Activated naive CD4-positive, alpha-beta T cell treated with Interleukin-2 at 50 U/mL for 16 hours (primary cell): ENCODE measurements at places on chromosomes 12 and 14.

- no peak for DNase-seq
Observed at GRCh38 chr14:104034976-104035699, 50.4 kb upstream of the ASPG start.

DNA sequence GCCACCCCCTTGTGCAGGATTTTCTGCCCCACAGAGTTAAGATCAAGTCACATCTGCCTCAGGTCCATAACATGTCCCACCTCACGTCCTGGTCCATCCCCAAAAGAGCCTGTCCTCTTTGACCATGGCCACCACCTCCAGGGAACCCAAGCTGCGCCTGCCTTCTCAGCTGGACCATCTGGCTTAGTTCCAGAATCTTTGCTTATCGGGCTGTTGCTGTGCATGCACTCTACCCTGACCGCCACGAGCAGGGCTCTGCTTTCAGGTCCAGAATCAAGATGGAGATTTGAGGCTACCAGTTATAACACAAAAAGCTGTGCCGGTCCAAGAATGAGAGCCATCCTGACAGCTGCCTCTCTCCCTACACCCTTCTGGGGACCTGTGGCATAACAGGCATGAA, 326.7 kb downstream of the DPF3 start:
- DNase-seq = no peak

DNA sequence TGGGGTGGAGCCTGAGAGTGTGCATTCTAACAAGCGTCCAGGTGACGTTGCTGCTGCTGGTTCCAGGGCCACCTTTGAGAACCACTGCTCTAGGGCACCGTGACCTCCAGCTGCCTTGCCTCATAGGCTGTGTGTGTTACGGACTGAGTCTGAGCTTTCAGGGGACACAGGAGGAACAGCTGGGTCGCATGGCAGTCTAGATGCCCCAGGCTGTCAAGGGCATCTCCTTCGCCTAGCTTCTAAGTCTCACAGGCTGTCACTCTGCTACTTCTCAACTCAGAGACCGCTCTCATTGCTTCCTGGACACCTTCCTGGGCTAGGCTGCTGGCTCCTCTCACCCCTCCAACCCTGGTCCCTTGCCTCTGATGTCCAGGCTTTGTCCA, 965 bp downstream of the KRT73 start:
- DNase-seq = no peak

GRCh38 chr12:119154435-119154818, 24.3 kb upstream of the HSPB8 start:
- DNase-seq = no peak

- DNase-seq = peak; percentile 26
Observed at GRCh38 chr12:4809013-4809448, 88.8 kb downstream of the GALNT8 start.

- DNase-seq = peak; percentile 47
Observed at GRCh38 chr12:109264095-109264942, 44.8 kb downstream of the FOXN4 start.

DNA sequence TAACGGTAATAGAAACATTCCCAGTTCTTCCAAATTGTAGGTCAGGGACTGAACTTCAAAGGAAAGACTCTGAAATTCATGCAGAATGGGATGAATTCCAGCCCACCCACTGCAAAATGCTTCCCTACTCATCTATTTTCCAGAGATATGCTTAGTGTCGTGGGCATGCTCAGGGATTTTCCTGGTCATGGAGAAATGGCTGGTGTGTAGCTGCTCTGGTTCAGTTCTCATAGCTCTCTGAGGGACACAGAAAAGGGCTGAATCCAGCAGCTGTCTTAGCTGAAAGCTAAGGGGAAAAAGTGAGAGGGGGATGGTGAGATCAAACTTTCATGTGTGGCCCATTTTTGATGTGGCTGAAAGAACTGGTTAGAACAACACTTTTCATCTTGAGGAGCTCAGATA, 72.9 kb upstream of the KRAS start:
- DNase-seq = no peak

DNA sequence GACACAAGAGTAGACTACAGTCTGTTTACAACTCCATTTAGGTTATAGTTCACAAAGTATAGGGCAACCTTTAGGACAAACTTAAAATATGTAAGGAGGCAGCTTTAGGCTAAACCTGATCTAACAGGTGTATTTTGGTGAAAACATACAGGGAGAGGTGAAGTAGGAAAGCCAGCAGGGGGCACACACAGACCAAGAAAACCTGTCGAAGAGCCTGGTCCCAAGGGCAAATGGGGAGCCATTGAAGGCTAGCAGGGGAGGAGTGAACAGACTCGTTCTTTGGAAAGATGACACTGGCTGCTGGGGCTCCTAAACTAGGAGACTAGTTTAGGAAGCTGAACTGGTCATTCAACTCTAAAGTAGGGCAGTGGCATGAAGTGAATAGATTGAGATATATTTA, 138.8 kb upstream of the WSCD2 start:
- peak; percentile 41 for DNase-seq

- DNase-seq = no peak
Observed at GRCh38 chr14:67492538-67492937, 4.0 kb upstream of the TMEM229B start.

DNA sequence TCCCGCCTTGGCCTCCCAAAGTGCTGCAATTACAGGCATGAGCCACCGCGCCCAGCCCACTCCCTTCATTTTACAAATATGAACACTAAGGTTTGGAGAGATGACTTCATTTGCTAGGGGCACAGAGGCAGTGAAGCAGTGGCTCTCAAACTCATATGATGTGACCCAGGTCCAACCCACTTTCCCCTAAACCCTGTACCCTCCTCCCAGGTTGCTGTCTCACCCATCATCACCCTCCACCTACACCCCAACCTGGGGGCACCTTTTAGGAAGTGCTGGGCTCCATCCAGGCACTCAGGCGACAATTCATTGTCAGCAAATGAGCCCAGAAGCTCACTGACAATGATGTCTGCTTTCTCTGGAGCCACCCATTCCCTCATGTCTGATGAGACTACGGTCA, 4.8 kb upstream of the RBM23 start:
- DNase-seq = no peak

- DNase-seq = no peak
Observed at GRCh38 chr12:121532503-121533393, 48.1 kb downstream of the KDM2B start.

DNA sequence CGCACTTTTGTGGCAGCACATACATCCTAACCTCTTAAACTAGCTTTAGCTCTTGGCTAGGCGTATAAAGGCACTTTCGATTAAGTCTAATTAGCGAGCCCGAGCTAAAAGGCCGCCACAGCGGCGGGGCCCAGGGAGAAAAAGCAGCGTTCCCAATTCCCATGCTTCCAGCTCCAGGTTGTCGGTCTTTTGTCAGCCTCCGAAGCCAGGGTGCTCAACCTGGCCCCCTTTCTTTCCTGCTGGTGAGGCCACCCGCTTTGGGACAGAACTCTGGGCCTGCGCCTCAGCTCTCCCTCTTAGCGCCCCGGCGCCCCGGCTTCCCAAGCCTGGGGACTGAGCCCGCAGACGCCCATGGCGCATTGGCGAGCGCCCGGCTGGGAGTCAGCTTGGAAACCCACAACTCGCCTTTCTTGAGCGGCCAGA, 33.3 kb upstream of the TBX5 start:
- no peak for DNase-seq

DNA sequence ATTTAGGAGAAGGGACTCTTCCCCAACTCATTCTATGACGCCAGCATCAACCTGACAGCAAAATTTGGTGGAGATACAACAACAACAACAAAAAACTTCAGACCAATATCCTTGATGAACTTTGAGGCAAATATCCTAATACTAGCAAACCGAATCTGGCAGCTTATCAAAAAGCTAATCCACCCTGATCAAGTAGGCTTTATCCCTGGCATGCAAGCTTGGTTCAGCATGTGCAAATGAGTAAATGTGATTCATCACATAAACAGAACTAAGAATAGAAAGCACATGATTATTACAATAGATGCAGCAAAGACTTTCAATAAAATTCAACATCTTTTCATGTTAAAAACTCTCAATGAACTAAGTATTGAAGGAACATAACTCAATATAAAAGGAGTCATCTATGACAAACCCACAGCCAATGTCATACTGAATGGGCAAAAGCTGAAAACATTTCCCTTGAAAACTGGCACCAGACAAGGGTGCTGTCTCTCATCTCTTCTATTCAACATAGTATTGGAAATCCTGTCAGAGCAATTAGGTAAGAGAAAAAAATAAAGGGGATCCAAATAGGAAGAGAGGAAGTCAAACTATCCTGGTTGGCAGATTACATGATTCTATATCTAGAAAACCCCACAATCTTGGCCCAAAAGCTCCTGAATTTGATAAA, 233.3 kb downstream of the CCDC59 start:
- no peak for DNase-seq

DNA sequence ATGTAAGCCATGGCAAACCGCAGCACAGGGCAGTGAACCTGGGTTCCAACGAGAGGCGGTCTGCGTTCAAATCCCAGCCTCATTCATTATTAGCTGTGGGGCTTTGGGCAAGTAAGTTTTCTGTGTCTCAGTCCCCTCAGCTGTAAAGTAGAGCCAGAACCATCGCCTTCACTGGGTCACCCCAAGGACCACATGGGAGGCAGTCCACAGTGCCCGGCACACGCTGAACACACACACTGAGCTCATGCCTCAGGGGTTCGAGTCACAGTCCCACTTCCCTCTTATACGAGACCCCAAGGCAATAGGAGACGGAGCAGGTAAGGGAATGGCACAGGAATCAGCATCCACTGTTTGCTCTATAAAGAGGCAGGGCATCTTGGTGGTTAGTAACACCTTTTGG, 19.1 kb downstream of the LRTM2 start:
- DNase-seq = no peak

DNA sequence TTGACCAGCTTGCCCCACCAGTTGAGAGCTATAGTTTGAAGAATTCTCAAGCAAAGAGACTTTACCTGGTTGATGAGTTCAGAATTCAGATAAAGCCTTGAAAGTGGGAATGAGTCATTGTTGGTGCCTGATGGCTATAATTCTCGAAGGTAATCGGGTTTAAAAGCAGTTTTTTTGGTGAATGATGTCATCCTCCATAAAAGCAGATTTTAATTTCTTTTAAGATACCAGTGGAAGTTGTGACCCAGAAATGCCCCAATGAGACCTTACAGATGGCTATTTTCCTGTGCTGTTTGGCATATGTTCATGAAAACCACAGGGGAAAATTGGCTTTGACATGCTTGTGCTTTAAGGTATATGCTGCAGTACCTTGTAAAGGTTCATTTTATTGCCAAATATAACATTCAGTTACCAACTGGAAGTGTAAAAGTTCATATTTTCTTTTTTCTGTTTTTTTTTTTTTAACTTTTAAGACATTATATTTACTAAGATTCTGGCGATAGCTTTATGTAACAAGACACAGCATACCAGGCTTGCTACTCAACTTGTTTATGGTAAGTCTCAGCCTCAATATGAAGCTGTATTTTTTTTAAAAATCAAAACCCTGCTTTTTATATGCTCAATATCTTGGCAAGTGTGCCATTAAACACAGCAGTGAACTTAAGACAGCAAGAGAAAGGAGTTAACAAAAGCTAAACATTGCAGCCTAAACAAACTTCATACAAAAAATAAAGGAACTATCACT, 119.3 kb downstream of the LMNTD1 start:
- DNase-seq = no peak

DNA sequence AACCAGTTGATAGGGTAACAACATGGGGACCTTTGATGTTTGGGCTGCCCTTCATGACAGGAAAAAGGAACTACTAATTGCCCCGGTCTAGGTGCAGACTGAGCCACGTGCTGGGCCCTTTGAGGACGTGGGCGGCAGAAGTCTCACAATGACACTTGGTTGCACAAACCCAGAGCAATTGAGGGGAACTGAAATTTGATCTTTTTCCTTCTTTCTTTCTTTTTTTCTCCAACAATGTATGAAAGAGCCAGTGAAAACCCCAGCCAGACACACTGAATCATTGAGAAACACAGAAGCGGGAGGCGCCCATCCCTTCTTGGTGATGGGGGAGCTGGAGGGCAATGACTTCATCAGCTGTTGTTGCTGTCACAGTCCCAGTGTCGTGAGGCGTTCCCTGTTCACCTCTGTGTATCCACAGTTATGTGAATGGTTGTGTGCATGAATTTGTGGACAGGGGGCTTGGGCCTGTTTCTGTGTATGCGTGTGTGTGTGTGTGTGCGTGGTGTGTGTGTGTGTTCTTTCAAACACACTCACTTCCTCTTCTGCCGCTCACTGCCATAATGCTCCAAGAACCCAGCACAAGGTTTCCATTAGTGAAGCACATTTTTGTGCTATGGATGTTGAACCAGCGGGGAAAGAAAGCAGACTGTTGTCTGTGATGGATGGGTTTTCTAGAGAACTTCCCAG, 137.5 kb upstream of the CCND2 start:
- peak; percentile 75 for DNase-seq

DNA sequence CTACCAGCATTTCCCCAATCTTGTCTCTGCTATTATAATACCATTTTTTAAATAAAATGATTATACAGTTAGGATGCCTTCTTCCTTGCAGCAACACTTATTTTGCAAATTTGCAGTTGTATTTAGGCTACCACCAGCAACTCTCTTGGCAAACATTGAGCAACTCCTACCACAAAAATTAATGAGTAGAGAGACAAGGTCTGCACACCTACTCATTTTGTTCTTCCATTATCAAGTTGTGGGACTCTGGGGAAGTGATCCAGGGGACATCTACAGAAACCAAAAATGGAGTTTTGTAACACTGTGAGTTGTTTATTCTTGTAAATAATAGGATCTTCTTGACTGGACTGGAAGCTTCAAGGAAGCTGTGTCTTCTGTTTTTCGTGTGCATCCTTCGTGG, 38.6 kb downstream of the DGLUCY start:
- no peak for DNase-seq

DNA sequence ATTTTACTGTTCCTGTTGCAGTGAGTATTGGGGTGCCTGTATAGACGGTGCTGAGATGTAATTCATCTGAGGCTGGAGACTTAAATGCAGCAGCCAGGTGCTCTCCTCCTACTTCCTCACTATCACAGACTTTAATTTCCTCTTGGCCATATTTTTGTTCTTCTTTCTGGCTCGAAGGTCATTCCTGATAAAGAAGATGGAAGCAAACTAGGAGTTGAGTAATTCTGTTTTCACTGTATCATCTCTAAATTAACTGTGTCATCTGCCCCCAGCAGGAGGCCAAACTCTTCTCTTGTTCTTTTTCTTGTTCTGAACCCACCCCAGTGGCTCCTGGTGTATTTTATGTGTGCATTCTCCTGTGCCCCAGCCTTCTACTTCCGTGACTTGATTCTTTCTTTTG, 141.7 kb upstream of the ARHGAP5 start:
- DNase-seq = no peak

DNA sequence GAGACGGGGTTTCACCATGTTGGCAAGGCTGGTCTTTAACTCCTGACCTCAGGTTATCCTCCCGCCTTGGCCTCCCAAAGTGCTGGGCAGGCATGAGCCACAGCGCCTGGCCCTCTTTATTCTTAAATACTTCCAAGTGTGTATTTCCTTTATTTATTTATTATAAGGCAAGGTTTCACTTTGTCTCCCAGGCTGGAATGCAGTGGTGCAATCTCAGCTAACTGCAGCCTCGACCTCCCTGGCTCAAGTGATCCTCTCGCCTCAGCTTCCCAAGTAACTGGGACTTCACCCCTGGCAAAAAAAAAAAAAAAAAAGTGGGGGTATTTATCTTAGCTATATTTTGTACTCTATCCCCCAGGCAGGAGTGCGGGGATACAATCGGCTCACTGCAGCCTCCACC, 6.8 kb downstream of the FAM216A start:
- DNase-seq = no peak
